ENCODE measurements at places on chromosomes 13 and 19.
A peak's percentile ranks its signal among the peaks of the same experiment; 100 is the strongest.

DNA sequence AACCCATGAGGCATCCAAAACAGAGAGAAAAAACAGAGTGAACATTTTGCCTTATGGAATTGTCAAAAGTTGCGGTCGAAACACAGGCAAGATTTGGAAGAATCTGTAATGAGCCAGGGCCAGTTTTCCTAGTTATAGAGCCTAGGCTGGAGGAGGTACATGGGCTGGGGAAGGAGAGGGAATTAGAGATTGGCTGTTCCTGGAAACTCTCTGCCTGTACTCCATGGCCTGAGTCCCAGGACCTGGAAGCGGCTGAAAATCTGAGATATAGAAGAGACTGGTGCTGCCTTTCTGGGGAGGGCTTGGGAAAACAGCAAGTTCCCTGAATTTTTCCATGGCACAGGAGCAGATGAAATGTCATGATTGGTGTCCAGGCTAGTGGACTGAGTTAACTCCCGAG, 122.8 kb upstream of the KLF12 start:
- DNase-seq: no peak

DNA sequence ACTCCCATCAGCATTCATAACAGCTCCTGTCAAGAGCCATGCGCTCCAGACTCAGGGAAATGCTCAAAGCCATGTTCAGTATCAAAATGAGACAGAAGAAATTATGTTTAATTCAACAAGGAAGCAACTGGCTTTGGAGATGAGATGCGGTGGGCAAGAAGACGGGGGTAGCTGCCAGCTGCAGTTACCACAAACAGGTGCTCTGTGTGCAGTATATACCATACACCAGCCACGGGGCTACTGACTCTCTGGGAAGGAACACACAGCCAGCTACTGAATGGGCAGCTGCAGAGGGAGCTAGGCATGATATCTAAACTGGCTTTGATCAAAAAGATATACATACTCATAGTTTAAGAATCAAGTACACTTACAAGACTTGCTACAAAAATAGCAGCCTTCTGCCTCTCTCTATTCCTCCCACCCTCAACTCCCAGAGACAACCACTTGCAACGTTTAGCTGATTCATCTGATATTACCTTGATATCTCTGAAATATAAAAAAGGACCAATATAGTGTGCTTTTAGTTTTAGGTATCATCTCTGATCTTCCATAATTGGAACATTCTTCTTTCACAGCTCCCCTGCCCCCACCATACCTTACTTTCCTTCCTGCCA, 593.0 kb downstream of the UQCRFS1 start:
- no peak for DNase-seq

DNA sequence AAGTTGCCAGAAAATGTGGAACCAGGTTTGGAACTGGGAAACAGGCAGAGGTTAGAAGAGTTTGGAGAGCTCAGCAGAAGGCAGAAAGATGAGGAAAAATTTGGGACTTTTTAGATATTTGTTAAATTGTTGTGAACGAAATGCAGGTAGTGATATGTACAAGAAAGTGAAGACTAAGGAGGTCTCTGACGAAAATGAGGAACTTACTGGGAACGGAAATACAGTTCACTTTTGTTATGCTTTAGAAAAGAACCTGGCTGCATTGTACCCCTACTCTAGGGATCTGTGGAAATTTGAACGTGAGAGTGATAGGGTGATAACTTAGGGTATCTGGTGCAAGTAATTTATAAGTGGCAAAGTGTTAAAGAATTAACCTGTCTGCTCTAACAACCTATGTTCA, 632.4 kb downstream of the SLITRK5 start:
- DNase-seq: no peak

DNA sequence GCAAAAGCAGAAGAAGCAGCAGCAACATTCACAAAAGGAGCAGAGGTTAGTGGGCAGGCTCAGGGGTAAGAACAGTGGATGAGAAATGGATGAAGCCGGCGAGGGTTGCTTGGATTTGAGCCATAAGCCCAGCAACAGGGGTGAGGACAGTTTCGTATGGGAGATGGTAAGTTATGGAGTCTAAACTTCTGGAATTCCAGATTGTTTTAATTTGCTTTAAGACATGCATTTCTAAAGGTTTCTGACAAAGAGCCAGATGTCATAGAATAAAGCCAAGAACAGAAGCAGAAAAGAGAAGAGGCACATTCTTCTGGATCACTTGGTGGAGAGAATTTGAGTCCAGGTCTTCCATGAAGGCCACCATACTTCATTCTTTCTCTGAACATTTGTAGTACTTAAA, 76.6 kb downstream of the TNFSF11 start:
- DNase-seq: no peak

DNA sequence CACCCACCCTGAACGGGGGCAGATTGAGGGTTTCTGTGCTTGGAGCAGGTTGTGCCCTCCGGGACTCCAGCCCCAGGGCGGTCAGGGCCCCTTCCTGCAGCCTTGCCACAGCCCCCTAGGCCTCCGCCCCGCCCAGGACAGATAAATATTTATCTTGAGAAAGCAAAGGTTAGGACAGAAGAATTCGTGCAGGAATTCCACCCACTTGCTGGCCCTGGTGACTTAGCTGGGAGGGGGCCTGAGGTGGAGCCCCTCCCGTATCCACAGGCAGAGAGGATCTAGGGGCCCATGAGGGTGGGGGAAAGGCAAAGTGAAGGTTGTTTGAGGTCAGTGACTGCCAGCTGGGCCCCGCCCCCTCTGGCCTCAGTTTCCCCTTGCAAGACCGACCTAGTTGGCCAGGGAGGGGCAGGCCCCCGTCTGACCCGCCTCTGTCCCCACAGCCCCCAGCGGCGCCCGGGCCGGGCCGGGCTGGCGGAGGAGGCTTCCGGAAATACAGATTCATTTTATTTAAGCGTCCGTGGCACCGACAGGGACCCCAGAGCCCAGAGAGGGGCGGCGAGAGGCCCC, 5.2 kb downstream of the MIDN start:
- no peak for DNase-seq

DNA sequence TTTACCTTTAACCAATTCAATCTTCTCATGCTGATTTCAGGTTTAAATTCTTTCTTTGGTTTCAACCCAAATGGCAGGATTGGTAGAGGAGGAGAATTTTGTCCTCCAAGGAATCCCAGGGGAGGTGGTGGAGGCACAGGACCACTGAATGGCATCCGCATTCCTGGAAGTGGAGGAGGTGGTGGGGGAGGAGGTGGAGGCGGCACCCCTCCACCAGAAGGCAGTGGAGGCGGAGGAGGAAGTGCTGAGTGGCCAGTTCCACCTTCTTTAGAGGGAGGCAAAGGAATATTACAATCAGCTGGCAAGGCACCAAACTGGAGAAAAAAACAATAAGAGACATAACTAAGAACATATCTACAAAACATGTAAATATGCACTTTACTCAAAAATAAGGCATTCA, 192.9 kb downstream of the DIAPH3 start:
- no peak for DNase-seq

DNA sequence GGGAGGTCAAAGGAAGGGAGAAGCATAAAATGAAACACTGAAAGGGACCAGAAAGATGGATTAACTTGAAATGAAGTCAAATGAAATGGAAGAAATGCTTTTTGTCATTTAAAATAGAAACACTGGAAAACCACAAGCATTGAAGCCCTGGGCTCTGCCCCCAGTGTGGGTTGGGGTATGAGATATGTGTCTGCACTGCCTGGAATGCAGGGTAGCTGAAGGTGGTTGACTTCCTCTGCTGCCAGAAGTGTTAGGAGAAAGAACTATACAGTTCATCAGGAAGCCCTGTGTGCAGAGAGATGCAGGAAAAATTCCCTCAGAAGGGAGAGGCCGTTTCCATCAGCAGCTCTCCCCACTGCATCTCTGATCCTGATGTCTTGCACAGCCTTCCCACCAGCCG, 69.2 kb downstream of the DHRS12 start:
- DNase-seq: no peak

DNA sequence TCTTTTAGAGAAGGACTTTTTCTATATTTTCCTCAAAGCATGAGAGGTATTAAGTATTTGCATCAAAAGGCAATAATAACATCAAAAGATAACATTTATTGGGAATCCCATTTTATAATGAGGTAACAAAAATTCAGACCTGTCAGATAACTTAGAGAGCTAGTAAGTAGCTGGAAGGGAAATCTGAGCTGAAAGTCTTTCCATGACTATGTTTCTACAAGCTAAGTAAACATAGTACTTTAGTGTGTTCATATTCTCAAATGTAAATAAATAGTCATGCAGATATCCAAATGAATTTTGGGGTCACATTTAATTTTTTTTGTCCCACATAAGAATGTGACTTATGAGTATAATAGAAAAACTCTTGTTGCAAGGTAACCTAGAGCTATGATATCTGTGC, 87.3 kb upstream of the FBXL3 start:
- no peak for DNase-seq

- DNase-seq: no peak
Observed at GRCh38 chr19:7579182-7579581, 16.5 kb upstream of the CAMSAP3 start.

DNA sequence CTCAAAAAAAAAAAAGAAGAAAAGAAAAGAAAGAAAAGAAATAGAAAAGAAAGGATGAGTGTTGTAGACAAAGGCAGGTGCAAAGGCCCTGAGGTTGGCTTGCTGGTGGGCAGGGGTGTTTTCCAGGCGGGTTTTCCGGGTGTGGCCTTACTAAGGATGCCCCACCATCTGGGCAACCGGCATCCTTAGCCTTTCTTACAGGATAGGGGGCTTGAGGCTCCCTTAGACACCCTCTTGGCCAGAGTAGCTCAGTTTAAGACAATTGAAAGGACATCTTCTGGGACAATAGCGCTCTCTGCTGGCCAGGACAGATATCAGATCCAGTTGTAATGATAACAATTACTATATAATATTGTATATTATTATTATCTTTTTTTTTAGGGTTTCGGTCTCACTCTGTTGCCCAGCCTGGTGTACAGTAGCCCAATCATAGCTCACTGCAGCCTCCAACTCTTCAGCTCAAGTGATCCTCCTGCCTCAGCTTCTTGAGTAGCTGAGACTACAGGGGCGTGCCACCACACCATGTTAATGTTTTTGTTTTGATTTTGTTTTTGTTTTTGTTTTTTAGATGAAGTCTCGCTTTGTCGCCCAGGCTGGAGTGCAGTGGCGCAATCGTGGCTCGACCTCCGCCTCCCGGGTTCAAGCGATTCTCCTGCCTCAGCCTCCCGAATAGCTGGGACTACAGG, 1.4 kb upstream of the QTRT1 start:
- peak; percentile 65 for DNase-seq

GRCh38 chr19:12723381-12723640, 421 bp downstream of the TNPO2 start:
- no peak for DNase-seq

- no peak for DNase-seq
Observed at GRCh38 chr19:39679791-39680168, 24.1 kb downstream of the LGALS16 start.

GRCh38 chr13:46146898-46147297, 35.1 kb downstream of the LCP1 start:
- DNase-seq: peak; percentile 18

- DNase-seq: no peak
Observed at GRCh38 chr19:38711726-38712153, 32.5 kb downstream of the CAPN12 start.

DNA sequence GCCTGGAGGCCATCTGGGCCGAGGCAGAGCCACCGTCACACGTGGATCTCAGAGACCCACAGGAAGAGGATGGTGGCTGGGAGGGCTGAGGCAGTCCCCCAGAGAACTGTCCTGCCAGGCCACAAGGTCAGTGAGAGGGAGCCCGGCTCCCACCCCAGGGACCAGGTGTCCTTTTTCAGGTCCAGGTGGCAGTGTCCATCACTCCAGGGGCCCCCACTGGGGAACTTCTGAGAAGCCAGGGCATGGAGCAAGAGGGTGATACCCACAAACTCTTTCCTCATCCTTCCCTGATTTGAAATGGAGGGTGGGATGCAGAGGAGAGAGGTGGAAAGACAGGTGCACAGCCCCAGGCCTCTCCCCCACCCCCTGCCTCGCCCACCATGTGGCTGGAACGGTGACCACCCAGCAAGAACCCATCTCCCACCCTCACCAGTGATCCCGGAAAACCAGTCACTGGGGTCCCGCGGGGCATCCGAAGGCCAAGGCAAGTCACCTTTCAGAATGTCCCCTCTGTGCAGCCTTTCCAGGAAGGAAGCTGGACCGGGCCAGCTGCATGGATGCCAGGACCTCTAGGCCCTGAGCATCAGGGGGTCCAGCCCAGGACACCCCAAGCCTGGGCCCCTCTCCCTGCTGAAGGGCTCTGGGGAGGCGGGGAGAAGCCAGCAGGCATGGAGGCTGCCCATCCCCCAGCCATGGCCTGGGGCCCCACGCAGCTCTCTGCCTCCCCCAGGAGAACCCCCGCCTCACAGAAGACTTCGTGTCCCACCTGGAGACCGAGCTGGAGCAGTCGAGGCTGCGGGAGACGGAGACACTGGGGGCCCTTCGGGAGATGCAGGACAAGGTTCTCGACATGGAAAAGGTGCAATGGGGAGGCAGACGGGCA, 14.1 kb downstream of the PRR36 start:
- no peak for DNase-seq

- DNase-seq: no peak
Observed at GRCh38 chr19:49356382-49356781, 5.8 kb downstream of the TEAD2 start.

- no peak for DNase-seq
Observed at GRCh38 chr13:20847296-20847695, 55.2 kb downstream of the XPO4 start.

DNA sequence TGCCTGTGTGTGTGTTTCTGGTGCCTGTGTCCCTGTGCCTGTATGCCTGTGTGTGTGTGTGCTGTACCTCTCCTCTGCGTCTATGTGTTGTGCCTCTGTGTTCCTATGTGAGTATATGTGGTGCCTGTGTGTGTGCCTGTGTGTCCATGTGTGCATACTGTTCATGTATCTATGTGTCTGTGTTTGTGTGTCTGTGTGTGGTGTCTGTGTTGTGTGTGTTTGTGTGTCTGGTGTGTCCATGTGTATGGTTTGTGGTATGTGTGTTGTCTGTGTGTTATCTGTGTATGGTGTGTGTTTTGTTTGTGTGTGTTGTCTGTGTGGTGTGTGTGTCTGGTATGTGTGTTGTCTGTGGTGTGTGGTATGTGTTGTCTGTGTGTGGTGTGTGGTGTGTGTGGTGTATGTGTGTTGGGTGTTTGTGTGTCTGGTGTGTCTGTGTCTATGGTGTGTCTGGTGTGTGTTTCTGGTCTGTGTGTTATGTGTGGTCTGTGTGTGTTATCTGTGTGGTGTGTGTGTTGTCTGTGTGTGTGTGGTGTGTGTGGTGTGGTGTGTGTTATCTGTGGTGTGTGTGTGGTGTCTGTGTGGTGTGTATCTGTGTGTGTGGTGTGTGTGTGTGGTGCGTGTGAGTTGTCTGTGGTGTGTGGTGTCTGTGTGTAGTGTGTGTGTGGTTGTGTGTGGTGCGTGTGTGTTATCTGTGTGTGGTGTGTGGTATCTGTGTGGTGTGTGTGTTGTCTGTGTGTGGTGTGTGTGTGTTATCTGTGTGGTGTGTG, 20.4 kb downstream of the HDGFL2 start:
- DNase-seq: no peak

Measured in WERI-Rb-1 (cell line).